ENCODE measurements at places on chromosomes 12 and 14. TPM values are rescaled to one million over a fixed set of nuclear protein-coding genes. Genes with fewer than 3 reads are reported as not detected.

DNA sequence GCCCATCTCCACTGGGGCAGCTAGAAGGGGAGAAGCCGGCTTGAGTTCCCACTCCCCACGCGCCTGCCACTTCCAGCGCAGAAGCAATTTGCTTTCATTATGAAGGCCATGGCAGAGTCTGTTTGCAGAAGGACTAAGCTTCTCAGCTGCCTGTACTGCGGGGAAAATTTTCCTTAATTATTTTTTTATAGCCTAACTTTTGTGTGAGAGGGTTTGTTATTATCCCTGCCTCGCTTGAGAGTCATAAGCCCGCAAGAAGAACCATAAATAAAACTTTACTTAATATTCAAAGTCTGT is 56.0 kb upstream of the DLK1 start:
- DNase-seq, result no peak

Gene DGLUCY
- polyA plus RNA-seq, result 73.3 TPM

Gene CD163
- 83.8 TPM for polyA plus RNA-seq

Gene LUM
- 343 TPM for polyA plus RNA-seq

Gene CPNE6
- 0.08 TPM for polyA plus RNA-seq

DNA sequence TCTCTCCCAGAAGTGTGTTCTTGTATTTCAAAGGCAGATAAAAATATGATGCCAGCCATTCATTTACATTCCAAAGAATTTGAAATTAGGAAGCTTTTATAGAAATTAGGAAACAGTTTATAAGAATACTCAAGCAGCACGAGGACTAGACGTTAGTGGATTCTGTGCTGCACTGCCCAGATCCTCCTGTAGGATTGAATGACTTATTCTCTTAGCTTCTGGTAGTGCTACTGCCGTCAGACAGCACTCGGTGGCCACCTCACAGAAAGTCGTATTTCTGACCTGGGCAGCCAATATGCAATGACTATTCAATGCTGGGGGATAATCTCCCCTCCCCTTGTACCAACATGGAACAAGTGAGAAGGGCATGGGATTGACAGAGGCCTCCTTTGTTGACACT is 326.4 kb downstream of the RPL10L start:
- no peak for DNase-seq

DNA sequence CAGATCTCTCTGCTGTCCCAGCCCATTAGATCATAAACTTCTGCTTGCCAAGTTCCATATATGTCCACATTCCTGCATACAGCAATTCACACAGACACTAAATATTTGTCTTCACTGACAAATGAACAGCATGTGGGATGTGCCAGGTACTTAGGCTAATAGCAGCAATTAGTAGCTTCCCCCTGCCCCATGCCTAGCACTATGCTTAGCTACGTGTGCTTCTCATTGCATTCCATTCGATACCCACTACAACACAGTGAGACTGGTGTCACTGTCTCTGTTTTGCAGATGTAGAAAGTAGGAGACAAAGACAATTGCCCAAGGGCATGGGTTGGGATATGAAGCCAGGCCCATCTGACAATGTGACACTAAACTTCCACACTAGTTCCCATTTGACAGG is 308.4 kb downstream of the BCL11B start:
- no peak for DNase-seq

GRCh38 chr14:104650057-104650980 is 39.1 kb upstream of the INF2 start:
- peak; percentile 77 for DNase-seq

GRCh38 chr14:104708606-104709268 is 15.3 kb upstream of the ADSS1 start:
- DNase-seq, result peak; percentile 82

Gene P2RX4
- 26.6 TPM for polyA plus RNA-seq

GRCh38 chr12:28602786-28603185 is 412.5 kb downstream of the CCDC91 start:
- DNase-seq, result no peak

Gene ABCD4
- polyA plus RNA-seq, result 50.5 TPM

GRCh38 chr12:101305794-101306193 is 25.9 kb downstream of the UTP20 start:
- DNase-seq, result no peak

Gene ACSM4
- polyA plus RNA-seq, result not detected

Measured in ovary (tissue), 10 donors.